Esophagus mucosa (tissue), 1 donor: ENCODE measurements at places on chromosomes 5 and 9. TPM values are rescaled to one million over a fixed set of nuclear protein-coding genes. Genes with fewer than 3 reads are reported as not detected.

DNA sequence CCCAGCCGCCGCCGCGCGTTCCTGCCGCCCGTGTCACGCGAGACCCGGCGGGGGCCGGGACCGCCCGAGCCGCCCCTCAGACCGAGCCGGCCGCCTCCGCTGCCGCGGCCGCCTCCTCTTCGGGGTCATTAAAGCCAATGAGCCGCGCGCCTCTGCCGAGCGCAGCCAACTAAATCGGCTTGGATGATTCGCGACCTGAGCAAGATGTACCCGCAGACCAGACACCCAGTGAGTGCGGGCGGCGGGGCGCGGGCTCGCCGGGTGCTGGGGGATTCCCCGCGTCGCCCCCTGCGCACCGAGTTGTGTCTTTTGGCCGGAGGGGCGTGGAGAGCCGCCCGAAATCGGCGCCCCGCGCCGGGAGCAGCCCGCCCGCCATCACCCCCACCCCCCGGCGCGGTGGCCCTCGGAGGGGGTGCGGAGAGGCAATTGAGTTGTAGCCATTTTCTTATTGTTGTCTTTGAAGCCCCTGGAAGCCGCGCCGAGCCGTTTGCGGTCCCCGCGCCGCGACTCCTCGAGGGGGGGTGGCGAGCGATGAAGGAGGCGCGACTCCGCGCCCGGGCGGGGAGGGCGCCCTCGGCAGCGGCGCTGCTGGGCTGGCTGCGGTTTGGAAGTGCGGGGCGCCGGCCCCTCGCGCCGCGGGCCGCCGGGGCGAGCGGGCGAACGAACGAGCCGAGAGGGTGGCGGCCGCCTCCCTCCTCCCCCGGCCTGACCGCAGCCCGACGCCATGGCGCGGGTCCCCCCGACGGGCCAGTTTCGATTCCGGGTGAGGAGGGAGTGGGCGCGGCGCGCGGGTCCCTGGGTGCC lies 1.0 kb downstream of the TLE4 start:
- ATAC-seq, result no peak

GRCh38 chr5:137639645-137640044 lies 96.2 kb downstream of the KLHL3 start:
- ATAC-seq, result no peak

GRCh38 chr5:170225326-170226128 lies 7.3 kb upstream of the C5orf58 start:
- peak; percentile 70 for ATAC-seq

DNA sequence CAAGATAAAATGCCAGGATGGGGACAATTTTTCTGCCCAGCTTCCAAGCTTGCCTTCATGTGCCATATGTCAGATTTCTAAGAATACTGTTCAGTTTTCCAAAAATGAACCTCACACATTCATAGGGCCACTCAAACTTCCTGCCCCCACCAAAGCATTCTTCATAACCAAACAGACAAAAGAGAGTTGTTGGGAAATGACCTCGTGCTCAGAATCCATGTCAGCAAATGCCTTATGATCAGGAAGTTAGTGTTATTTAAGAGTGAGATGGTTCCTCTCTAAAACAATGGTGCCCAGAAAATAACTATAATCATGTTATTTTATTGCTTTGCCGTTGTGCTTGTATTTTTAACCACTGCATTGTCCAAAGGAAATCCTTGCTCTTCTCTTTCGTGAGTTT lies 208.2 kb downstream of the ZNF608 start:
- ATAC-seq, result no peak

DNA sequence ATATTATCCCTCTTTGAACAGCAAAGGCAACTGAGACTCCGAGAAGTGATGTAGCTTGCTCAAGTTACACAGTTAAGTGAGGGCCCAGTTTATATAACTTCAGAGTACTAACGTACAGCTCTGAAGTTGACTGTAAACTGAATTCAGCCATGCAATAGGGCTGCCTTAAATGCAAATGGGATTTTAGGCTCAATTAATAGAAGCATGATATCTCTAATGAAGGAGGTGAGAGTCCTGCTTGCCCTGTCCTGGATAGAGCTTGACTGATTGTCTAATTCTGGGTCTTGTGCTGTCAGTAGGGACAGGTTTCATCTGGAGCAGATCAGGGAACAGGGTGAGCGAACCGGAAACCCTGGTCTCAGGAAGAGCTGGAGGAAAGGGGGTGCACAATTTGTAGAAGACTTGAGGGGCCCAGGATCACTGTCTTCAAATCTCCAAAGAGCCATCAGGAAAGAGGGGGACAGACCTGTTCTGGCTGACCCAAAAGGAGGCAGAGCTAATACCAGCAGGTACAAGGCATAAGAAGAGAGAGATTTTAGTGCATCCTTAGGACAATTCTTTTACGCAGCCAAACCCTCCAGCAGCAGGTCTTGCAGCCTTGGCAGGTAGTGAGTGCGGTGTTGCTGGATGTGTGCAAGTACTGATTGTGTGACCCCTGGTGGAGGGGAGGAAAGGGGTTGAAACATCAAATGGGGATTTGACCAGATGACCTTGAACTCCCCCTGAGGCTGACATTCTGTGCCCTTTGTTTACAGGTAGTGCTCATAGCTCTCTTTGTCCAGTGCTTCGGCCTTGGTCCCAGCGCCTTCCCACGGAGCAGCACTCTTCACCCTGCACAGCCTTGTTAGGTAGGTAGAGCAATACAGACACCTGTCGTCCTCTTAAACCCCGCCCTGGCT lies 13.0 kb downstream of the GSN start:
- no peak for ATAC-seq

DNA sequence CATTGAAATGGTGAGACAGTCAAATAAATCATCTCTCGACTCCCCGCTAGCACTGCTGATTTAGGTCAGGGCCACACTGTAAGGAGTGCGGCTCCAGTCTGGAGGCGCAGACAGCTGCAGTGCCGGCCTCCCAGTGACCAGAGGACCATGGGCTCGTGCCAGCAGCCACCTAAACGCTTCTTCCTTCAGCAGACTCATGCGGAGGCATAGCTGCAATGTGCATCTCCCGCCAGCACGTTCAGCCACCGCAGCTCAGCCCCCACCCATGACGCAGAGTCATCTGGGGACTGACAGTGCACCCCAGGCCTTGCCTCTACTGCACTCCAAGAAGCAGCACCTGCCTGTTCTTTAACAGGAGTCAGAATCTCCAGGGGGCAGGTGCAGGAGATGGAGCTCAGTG lies 13.6 kb upstream of the MAPK9 start:
- ATAC-seq, result no peak

- ATAC-seq, result no peak
Measured at GRCh38 chr9:37621273-37622121, 29.1 kb upstream of the TOMM5 start.

DNA sequence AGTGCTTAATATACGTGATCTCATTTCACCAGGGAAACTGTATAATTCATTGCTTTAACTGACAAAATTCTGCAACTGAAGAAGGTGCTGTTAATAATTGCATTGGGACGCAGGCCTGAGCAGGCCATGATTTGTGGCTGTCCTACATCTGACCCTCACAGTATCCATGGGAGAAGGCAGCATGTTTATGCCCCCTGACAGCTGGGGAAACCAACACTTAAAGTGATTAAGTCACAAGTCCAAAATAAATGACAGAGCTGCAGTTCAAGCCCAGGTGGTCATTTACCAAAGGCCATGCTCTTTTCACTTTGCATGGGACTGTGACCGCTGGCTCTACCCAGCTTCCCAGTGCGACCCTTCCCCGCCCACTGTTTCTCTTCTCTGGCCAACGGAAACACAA lies 30.5 kb upstream of the KCNMB1 start:
- ATAC-seq, result no peak

GRCh38 chr5:145245354-145245753 lies 589.8 kb downstream of the PRELID2 start:
- no peak for ATAC-seq

GRCh38 chr9:84993105-84993504 lies 323.6 kb downstream of the NTRK2 start:
- ATAC-seq, result no peak

DNA sequence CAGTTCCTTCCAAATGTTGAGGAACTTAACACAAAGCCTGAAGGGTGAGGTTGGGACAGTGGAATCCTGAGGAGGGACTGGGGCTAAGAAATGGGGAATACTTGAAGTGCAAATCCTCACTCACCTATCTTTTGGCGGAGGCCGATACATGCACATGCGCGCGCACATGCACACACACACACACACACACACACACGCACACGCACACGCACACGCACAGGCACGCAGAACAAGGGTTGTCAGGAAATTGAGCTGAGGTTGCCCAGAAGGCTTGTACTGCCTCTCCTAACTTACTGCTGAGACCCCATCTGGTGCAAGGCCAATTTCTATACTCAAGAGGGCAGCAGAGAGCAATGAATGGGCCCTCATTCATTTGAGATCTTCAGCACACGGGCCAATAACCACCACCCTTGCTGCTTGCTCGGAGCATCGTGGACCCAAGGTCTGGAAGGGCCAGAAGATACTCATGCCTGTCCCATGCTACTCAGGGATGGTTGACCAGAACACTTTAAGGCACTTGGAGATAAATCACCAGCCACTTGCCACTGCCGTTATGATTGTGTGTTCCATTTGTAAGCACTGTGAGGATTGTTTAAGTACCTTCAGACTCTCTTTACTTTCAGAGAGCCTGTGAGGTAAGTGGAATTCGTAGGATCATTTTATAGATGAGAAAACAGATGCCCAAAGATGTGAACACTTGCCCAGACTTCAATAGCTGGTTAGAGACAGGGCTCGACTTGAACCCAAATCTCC lies 21.5 kb downstream of the BTF3 start:
- ATAC-seq, result peak; percentile 81

GRCh38 chr5:133790898-133791297 lies 177.5 kb downstream of the C5orf15 start:
- no peak for ATAC-seq

DNA sequence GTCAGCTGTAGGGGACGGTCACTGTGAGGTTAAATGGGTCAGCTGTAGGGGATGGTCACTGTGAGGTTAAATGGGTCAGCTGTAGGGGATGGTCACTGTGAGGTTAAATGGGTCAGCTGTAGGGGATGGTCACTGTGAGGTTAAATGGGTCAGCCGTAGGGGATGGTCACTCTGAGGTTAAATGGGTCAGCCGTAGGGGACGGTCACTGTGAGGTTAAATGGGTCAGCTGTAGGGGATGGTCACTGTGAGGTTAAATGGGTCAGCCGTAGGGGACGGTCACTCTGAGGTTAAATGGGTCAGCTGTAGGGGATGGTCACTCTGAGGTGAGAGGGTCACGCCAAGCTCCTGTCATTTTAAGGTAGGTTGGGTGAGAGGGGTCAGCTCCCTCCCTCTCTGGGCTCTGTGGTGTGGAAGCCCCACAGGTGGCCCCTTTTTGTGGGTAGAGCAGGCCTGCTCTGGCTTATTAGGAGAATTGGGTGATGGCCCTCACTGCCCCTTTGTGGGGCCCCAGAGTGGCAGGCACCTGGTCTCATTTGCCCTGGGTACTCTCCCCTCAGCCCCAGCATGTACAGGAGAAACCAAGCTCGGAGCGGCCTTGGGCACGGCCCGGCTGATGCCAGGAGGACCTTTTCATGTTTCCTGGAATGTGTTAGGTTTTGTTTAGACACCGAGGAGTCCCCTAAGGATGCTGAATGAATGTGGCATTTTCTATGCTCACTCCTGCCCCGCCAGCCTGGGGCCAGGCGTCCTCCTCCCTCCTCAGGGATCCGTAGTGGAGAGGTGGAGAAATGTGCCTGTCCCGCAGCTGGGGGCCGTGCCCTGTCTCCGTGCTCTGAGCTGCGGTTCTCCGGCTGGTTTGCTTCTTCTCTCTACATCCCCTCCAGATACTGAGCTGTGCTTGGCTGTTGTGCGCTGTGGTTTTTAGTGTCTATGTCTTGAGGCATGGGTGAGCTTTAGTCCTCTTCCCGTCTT lies 31.4 kb downstream of the AHRR start:
- ATAC-seq, result no peak

GRCh38 chr5:41921874-41922273 lies 3.2 kb upstream of the FBXO4 start:
- peak; percentile 74 for ATAC-seq

- no peak for ATAC-seq
Measured at GRCh38 chr5:72096602-72097188, 10.6 kb upstream of the MAP1B start.

DNA sequence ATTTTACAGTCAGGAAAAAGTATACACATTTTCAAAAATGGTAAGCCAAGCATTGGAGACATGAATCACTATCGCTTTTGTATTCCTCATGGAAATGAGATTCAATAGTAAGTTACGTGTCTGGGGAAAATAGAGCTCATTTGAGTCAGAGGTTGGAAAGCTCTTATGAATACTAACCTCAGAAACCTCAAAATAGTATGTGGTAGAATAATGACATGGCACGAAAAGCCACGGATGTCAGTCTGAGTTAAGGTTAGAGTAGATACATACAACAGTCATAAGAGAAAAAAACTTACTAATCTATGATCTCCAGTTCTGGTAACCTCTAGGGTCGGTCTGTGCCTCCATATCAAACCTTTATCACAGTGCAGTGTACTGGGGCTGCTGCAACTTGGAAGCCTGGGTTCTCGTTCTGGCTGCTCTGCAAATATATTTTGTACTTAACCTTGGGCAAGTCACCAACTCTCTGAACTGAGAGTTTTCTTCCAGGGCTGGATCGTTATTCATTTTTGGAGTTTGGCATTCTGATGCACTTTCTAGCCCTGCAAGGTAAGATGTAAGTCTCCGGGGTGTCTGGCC lies 31.8 kb downstream of the MAP1B start:
- ATAC-seq, result no peak

GRCh38 chr5:61737301-61737963 lies 405.4 kb downstream of the ZSWIM6 start:
- ATAC-seq, result no peak

GRCh38 chr9:35827486-35827885 lies 1.0 kb downstream of the FAM221B start:
- no peak for ATAC-seq

GRCh38 chr5:983568-983967 lies 25.0 kb upstream of the NKD2 start:
- ATAC-seq, result no peak

The TRIM36 gene
- 1.2 TPM for total RNA-seq

The PCDHGC3 gene
- 38.8 TPM for total RNA-seq

The C6 gene
- not detected for total RNA-seq

The LIFR gene
- total RNA-seq, result 6.9 TPM

The FGD3 gene
- total RNA-seq, result 2.1 TPM

The DNAH5 gene
- total RNA-seq, result 0.52 TPM

The GABRA1 gene
- not detected for total RNA-seq
